Activated CD4-positive, alpha-beta T cell treated with anti-CD3 and anti-CD28 coated beads, Interleukin-2, amount 50 U/mL, for 1 hour (primary cell): ENCODE measurements at places on chromosomes 7 and 10.

DNA sequence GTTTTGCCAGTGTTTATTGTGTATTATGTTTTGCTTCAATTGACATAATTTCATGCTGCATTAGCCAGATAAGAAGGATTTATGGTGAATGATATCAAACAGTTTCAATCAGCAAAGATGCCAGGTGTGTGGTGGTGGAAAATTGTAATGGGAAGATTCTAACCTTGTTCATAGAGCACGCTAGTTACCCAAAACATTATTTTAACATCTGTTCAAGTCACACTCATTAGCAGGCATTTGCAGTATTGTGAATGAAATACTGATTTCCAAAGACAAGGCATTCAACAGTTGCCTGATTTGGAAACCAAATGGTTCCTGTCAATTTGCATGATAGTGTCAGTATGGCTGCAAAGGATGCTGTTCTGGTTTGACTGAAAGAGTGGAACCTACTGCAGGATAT, 129.7 kb downstream of the EPC1 start:
- no peak for DNase-seq

- no peak for DNase-seq
These were observed 53.7 kb downstream of the SLC16A12 start for GRCh38 chr10:89481662-89482061.

DNA sequence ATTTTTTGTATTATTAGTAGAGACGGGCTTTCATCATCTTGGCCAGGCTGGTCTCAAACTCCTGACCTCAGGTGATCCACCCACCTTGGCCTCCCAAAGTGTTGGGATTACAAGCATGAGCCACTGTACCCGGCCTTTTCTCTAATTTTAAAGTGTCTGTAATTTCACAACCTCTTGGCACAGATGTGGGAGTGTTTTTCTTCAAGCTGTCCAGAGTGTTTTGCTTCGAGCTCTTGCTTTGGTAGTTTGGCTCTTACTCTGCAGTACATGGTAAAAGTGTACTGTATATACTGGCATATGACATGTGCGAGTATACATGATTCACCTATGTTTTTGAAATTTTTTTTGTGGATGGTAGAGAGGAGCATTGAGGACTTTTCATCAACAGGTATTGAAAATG, 9.8 kb downstream of the SRGN start:
- DNase-seq, result no peak

DNA sequence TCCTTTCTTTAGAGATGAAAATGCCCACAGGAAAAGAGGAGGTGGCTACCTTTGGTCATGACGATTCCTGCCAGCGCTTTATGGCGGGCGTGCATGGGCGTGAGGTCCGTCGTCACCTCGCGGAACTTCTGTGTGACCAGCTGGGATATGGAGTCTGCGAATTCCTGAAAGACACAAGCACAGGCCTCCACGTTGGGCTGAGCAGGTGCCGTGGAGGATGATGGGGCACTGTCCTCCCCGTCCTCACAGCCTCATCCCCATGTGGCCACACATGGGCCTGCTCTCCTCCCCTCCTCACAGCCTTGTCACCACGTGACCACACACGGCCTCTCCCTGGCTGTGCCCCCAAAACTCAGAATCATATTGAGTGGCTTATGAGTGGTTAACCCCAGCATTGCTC, 214.7 kb downstream of the WDR37 start:
- no peak for DNase-seq

- no peak for DNase-seq
These were observed 951.0 kb downstream of the LRMDA start for GRCh38 chr10:76382381-76382851.

GRCh38 chr10:79629955-79630327, 19.2 kb downstream of the SFTPA1 start:
- DNase-seq, result no peak

DNA sequence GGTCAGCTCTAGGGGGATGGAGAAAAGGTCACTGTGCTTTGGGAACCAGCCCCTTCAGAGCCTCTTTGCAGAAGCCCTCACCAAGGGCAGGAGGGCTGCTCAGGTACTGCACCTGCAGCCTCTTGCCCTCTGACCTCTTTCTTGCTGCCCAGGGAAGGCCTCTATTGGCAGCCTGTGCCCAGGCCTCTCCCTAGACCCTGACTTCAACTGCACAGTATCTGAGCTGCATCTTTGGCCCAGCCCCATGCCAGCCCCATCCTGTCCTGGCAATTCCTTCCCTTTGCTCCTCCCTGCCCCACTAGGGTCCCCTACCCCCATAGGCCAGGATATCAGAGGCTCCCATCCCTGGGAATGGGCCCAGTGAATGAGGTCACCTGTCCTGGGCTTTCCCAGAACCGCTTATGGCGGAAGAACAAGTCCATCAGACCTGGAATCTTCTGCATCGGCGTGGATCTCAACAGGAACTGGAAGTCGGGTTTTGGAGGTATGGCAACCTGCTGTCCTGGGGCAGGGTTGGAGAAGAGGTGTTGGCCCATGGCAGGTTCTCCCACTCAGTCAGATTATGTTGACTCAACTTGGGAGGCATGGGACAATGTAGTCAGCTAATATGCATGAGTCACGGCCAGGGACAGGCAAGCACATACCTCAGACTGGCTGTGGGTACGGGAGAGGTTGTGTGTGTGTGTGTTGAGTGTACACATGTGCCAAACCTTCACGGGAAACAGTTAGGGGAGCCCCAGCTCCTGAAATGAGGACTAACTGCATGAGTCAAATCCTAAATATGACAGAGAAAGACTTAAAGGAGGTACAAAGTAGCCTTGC, 17.1 kb upstream of the CPA1 start:
- no peak for DNase-seq

DNA sequence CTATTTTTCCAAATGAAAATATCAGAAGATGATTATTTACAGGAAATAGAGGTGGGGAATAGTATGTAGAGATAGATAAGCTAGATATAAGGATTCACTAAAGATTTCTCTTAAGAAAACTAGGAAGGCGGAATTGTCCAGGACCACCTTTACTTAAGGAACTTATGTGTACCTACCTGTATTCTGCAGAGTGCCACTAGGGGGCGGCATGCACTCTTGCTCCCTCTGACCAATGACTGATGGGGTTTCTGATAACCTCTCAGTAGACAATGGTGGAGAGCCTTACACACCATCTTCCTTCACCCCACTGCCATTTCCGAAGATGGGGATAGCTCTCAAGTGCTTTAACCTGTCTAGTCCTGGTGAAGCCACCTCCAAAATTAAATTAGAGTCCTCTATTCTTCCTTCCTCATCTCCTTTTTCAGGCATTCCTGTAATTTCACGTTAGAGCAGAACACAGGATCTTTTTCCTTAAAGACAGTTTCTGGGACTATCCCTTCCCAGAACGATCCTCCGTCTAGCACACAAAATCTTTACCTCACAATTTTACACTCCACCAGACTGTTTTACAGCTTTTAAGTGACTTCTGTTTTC, 453.1 kb downstream of the SORCS1 start:
- peak; percentile 1 for DNase-seq

- DNase-seq, result no peak
These were observed 76.9 kb upstream of the LANCL2 start for GRCh38 chr7:55288070-55288824.

GRCh38 chr7:65992526-65992925, 10.5 kb upstream of the GUSB start:
- DNase-seq, result no peak

DNA sequence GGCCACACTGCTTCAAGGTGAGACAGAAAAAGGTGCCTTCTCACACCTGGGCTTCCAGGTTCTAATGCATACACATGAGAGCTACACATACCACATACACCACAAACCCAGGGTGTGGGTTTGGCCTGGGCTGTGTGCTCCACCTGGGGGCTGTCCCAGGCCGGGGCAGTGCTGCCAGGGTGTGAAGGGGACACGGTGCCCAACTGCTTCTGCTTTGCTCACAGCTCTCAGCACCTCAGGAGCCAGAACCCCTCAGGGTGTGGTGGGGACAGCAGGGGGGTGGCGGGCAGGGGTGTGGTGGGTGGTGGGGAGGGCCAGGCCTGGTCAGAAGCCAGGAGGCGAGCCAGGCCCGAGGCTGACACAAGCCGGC, 51.1 kb downstream of the TMEM209 start:
- DNase-seq, result no peak

DNA sequence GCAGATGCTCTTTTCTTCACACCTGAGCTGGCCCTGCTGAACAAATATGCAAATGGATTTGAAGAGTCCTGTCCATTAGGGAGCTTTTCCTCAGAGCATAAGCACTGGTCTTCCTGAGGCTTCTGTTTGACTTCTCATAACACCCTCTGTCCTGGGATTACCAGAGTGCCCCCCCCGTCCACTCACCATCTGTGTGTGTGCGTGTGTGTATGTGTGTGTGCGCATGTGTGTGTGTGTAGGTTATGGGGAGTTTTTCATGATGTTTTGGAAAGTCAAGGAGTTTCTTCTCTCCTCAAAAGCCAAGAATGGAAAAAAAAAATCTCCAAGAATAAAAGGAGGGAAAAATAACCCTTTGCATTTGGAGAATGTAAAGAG, 57.7 kb upstream of the COMTD1 start:
- DNase-seq, result no peak

DNA sequence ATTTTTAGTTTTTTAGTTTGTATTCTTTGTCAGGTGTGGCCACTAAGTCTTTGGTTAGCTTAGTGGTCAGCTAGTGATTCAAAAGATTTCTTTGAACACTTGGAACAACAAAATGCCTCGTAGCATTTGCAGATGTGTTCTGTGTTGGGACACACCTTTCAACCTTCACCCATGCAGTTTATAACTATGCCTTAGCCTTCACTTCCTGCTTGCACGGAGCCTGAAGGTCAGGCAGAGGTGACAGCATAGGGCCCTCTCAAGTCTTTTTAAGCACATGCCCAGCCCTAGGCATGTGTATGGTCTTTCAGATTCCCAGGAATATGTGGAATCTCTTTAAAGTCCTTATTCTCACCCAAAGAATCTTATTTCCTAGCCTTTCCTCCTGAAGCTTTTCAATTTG, 17.6 kb downstream of the PLAC9 start:
- DNase-seq, result no peak

DNA sequence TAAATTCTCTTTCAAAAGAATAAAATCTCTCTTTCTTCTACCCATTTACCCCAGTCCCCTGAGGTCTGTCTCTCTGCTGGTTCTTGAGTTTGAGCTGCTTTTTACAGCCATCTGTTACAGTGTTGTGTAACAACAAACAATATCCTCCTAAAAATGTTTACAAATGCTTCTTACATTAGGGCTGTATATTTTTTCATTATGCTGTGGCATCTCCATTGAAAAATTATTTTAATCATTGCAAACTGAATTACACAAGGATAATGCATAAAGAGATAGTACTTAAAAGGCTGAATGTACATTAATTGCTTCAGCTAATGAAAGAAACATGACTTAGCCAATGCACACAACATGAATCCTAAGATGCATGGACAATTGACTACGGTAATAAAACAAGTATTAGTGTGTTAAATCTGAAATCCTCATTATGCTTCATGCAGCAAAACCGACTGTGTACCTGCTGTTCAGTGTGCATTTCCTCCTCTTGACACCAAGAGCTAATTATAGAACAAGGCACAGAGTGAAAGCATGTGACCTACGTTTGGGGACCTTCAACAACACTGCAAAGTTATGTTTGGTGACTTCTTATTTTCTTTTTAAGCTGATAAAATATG, 181.7 kb upstream of the RHOBTB1 start:
- DNase-seq, result no peak

GRCh38 chr10:48762064-48763042, 77.7 kb downstream of the WDFY4 start:
- DNase-seq, result no peak

GRCh38 chr7:22572937-22573336, 72.9 kb upstream of the STEAP1B start:
- no peak for DNase-seq

DNA sequence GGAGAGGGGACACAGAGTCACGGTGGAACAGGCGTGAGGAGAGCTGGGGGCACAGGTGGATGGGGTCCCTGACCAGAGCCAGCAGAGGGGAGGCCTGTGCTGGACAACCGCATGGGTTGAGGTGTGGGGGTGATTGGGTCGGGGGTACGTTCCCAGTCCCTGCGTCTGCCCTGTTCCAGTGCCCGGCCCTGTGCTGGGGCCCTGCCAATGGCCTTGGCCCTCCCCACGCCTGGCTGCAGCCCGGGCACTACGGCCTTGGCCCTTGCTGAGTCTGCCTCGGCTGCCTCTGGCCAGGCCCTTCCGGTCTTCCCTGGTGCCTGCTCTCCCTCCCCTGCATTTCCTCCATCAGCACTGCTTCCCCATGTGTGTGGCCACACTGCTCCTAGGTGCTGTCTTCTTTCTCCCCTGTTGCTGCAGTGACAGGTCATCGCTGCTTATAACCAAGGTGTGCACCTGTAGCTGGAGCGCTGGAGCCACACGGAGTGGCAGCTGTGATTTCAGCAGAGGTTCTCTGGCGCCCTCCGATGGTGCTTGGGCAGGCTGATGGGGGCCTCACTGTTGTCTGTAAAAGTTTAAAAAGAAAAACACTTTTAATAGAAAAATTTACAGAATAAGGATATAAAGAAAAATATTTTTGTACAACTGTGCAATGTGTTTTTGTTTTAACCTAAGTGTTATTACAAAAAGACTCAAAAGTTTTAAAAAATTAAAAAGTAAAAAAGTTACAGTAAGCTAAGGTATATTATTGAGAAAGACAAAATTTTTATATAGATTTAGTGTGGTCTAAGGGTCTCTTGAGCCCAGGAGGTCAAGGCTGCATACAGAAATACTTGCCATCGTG, 45.2 kb upstream of the BHLHA15 start:
- peak; percentile 52 for DNase-seq

- DNase-seq, result no peak
These were observed 72.6 kb downstream of the EPDR1 start for GRCh38 chr7:37993060-37993501.
